Activated T-cell treated with anti-CD3 and anti-CD28 coated beads for 4 hours (primary cell): ENCODE measurements at places on chromosomes 4 and X.
A peak's percentile ranks its signal among the peaks of the same experiment; 100 is the strongest.

DNA sequence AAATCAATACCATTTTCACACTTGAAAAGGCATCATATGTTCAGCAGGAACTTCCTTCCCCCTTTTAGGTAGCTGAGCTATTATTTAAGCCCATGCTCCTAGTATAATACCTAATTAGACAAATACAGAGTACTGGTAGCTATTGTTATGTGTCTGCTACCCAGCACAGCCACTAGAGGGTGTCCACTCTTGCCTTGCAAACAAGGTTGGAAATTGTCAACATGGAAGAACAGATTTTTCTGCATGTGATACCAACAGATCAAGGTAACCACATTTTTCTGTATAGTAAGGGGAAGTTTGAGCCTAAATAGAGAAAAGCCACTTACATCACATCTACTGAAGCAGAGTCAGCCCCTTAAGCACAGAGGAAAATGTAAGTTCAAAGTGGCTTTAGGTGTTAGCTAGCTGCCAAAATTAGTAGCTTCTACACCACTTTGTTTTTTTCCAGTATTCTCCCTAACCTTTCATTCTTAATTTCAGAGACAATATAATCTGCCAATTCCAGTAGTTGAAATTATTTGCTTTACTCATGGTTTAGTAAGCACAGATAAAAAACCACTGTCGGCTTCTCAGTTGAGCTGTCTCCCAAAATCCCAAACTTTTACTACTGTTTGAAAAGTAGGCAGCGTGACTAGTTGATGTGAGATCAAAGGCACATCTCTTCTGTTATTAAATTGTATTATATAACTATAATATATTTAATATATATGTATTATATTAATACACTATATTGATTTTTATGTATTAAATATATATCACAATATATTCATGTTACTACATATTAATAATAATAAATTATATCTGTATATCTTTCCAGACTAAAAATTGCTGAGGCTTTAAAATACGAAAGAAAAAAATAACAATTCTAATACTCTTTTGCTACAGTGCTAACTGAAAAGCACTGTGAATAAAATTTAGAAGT, 38.2 kb downstream of the EDNRA start:
- peak; percentile 7 for DNase-seq

GRCh38 chr4:41028392-41029076, 185.8 kb downstream of the APBB2 start:
- no peak for DNase-seq

DNA sequence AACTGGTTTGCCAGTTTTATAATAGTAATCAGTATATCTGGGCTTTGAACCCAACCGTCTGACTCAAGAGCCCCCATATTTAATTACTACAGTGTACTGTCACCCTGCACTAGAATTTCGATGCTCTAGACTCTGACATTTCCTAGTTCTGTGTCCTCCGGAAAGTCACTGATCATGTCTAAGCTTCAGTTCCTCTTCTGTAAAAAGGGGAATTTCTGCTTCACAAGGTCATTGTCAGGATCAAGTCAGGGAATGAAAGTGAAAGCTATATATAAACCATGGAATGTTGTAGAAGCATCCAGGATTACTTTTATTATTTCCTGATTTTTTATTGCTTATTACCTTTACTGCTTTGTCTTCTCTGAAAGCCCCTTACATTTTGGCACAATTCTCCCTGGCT, 4.0 kb upstream of the KCNIP4 start:
- DNase-seq, result no peak

DNA sequence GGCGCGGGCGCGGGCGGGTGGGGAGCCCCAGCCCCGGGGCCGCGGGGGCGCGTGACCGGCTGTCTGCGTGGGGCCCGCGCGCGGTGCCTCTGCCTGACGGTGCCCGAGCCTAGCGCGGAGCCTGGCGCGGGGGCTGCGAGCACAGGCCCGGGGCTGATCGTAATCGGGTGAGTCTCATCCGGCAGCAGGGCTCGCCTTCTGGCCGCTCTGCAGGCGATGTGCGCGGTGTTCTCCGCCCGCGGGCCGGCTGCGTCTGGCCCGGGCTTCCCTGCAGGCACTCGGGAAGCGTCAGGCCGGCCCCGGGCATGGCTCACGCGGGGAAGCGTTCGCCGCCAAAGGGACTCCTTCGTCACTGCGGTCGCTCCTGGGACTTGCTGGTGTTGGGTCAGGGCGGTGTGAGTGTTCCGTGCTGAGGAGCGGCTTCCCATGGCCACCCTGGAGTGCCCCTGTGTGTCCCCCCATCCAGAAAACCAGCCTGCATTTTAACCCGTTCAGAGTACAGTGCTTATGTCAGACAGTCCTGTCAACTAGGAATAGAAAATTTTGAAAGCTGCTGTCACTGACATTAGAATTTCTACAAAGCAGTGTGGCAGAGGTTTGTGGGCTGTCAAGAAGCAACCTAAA, 40.6 kb downstream of the FAM149A start:
- DNase-seq, result no peak

GRCh38 chr4:78166622-78167021, 109.5 kb downstream of the FRAS1 start:
- DNase-seq, result no peak

- DNase-seq, result no peak
Measured at GRCh38 chr4:148827781-148828180, 385.6 kb upstream of the NR3C2 start.

GRCh38 chrX:19375546-19375945, 31.8 kb downstream of the PDHA1 start:
- DNase-seq, result no peak

GRCh38 chrX:120301497-120301896, 9.8 kb downstream of the TMEM255A start:
- no peak for DNase-seq

- no peak for DNase-seq
Measured at GRCh38 chr4:107757864-107758476, 37.9 kb upstream of the PAPSS1 start.

DNA sequence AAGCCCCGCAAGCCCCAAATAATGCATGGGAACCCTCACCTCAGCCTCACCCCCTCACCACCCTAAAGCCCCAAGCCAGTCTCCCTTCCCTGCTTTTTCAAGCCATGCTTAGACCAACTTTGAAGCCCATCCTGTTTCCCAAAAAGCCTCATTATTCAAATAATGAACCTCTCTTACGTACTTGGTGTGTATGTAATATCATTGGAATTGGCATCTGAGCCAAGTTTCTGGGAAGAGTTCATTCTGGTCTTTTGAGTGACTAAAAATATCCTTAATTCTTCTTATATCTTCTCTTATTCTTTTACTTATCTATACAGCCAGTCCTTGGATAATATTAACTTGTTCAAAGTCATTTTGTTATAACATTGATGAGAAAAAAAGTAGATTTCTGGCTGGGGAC, 875.8 kb upstream of the SLIT2 start:
- DNase-seq, result no peak

- no peak for DNase-seq
Measured at GRCh38 chrX:33987458-33987857, 144.7 kb downstream of the FAM47A start.

DNA sequence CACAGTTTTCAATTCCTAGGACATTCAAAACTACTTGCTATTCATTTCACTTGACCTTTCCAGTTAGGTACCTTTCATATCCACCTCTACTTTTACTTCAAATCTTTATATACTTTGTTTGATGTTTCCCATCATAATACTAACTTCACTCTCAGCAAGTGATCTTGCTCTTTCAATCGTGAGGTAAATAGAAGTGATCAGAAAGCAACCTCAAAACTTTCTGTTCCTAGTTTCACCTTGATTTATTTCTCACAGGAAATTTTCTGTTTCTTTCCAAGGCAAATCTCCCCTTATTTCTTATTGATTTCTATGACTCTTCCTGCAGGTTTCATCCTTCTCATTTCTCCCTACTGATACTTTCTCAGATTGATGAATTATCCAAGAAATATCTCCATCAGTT, 623.5 kb downstream of the FSTL5 start:
- no peak for DNase-seq

- DNase-seq, result no peak
Measured at GRCh38 chr4:24515698-24516097, 68.7 kb downstream of the DHX15 start.

- DNase-seq, result no peak
Measured at GRCh38 chr4:74166818-74167217, 8.9 kb downstream of the MTHFD2L start.

DNA sequence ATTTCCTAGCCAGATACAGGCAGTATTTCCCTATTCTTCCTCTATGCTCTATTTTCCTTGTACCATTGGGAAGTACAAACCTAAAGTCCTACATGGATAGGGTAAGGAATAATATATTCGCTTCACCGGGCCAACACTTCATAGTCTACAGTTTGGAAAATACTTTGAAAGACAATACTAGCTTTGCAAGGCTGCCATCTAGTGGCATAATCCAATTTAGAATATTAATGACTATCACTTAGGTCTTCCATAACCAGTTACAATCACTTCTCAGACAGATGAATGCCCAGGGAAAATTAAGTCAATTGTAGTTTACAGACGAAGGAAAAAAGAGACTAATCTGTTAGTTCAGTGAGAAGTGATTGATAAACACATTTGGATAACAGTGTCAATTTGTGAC, 141.0 kb upstream of the FAM47C start:
- no peak for DNase-seq

GRCh38 chrX:119189595-119189994, 46.5 kb upstream of the PGRMC1 start:
- no peak for DNase-seq

- no peak for DNase-seq
Measured at GRCh38 chrX:76971393-76972376, 475.5 kb upstream of the FGF16 start.

GRCh38 chrX:151896734-151897474, 15.8 kb upstream of the MAGEA4 start:
- DNase-seq, result no peak

DNA sequence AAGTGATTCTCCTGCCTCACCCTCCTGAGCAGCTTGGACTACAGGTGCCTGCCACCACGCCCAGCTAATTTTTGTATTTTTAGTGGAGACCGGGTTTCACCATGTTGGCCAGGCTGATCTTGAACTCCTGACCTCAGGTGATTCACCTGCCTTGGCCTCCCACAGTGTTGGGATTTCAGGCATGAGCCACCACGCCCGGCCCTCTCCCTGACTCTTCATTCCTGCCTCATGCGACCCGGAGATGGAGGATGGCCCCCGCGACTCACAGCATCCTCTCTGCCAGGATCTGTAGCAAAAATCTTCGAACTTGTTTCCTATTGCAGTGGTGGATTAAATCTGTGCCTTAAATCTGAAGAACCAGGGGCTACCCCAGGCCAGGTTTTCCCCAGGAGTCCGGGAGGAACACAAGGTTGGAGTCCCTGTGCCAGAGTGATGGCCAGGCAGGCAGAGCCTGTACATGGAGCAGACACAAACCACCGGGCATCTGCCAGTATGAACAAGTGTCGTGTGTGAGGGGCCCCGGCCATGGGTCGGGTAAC, 11.5 kb downstream of the CPLX1 start:
- DNase-seq, result no peak

DNA sequence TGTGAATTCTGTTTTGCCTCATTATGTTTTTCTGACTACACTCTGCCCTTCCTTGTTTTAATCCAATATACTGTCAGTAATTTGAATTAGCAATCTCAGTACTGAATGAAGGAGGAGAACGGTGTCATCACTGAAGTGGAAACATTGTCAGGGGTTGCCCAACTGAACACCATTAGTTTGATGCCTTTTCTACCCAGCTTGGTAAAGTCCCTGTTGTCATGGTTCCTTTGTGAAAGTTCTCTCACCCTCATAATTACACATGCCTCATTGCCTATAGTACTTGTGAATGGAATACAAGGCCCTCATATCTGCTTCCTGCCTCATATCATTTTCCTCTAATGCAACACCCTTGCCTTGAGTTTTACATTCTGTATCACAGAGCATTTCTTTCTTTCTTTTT, 76.9 kb downstream of the RRAGB start:
- no peak for DNase-seq

- no peak for DNase-seq
Measured at GRCh38 chrX:39689376-39690104, 408.2 kb downstream of the BCOR start.

DNA sequence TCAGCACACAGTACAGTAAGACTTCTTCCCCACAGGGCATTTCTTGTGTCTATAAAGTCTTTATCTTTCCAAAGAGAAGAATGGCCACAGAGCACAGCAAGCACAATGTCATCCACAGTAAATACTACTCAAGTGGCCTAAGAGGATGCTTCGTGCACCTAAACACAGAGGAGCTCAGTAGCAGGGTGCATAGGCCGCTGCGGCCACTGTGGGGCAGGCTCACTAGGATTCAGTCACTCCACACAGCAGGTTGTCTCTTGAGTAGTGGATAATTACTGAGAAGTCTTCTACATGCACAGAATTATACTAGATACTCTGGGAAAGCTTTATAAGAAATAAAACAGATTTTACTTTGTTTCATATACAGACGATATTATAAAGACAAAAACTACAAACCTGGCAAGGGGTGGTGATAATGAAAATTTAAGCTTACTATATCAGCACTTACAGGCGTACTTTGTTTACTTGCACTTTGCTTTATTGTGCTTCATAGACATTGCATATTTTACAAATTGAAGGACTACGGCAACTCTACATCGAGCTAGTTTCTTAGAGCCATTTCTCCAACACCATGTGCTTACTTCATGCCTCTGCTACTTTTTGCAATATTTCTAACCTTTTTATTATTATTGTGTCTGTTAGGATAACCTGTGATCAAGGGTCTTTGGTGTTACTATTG, 78.5 kb downstream of the PRDM5 start:
- DNase-seq, result no peak

GRCh38 chr4:10611673-10612072, 72.9 kb downstream of the CLNK start:
- no peak for DNase-seq

GRCh38 chr4:36363024-36363423, 81.6 kb downstream of the DTHD1 start:
- DNase-seq, result no peak

GRCh38 chr4:93730251-93730650, 98.3 kb upstream of the ATOH1 start:
- DNase-seq, result no peak

DNA sequence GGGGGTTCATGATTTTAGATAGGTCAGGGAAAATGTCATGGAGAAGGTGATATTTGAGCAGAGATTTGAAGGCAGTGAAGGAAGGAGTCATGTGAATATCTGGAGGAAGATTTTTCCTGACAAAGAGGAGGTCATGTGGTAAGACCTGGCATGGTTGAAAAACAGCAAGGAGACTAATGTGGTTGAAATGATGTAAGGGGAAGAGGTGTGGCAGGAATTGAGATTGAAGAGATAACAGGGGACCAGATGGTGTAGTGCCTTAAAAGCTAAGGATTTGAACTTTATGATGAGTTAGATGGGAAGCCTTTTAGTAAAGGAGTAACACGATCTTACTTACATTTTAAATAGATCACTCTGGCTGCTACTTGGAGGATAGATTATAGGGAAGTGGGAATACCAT, 210.9 kb downstream of the RTL9 start:
- no peak for DNase-seq

- no peak for DNase-seq
Measured at GRCh38 chr4:168604496-168605373, 107.9 kb downstream of the PALLD start.

- peak; percentile 24 for DNase-seq
Measured at GRCh38 chrX:56978172-56978571, 17.2 kb downstream of the SPIN3 start.

DNA sequence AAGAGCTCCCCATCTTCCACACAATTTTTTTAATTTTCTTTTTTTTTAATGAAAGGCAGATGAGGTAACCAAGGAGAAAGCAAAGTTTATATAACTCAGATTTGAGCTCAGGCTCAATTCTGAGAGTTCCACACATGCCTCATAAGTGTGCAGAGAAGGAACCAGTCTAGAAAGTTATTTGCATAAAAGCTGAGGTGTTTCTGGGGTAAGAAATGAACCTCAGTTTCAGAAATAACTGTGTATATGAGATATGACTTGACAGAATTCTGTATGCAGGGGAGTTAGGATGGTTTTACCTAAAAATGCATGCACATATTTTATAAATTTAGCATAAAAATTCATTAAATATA, 51.3 kb downstream of the DTHD1 start:
- DNase-seq, result no peak
